ENCODE measurements at places on chromosomes 6 and 20.

DNA sequence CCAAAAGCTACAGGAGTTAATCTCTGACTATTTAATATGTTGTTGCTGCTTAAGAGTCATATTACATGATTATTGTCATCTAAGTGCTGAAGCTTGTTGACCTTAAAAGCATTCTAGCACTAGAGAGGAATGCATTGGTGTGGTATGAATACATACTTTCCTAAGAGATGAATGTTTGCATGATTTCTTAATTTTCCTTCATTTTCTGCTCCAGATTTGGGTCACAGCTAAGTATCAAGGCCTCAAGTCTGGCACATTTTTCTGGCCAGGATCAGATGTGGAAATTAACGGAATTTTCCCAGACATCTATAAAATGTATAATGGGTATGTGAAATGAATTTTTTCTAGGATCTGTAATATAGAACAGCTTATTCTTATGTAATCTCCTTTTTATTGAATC lies 53.6 kb downstream of the ENPP1 start:
- DNase-seq: no peak

DNA sequence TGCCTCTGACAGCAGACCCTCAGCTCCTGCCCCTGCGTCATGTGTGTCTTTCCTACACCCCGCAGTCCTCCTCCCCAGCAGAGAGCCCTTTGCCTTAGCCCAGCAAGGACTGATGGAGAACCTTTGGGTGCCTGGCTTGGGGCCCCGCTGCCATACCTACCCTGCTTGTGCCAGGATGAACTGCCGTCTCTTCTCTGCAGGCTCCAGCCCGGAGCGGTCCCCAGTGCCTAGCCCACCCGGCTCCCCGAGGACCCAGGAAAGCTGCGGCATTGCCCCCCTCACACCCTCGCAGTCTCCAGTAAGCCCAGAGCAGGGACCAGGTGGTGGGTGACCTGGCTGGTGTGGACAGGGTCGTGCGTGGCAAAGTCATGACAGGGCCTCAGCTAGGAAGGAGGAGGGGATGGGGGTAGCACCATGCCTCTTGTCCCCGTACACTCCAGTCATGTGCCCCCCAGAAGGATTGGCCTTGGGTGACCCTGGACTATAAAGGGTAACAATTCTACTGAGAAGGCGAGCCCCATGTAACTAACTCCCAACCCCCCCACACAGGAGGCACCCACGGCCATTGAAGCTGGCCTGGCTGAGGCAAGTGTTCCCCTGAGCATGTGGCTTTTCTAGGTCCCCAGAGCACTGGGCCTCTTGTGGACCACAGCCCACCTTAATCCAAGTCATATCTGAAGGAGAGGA lies 8.3 kb downstream of the HSPA12B start:
- no peak for DNase-seq

- no peak for DNase-seq
Observed at GRCh38 chr6:105875974-105876640, 210.0 kb upstream of the PRDM1 start.

- no peak for DNase-seq
Observed at GRCh38 chr6:87738744-87739143, 36.7 kb upstream of the AKIRIN2 start.

- no peak for DNase-seq
Observed at GRCh38 chr6:30071081-30071818, 4.3 kb downstream of the PPP1R11 start.

DNA sequence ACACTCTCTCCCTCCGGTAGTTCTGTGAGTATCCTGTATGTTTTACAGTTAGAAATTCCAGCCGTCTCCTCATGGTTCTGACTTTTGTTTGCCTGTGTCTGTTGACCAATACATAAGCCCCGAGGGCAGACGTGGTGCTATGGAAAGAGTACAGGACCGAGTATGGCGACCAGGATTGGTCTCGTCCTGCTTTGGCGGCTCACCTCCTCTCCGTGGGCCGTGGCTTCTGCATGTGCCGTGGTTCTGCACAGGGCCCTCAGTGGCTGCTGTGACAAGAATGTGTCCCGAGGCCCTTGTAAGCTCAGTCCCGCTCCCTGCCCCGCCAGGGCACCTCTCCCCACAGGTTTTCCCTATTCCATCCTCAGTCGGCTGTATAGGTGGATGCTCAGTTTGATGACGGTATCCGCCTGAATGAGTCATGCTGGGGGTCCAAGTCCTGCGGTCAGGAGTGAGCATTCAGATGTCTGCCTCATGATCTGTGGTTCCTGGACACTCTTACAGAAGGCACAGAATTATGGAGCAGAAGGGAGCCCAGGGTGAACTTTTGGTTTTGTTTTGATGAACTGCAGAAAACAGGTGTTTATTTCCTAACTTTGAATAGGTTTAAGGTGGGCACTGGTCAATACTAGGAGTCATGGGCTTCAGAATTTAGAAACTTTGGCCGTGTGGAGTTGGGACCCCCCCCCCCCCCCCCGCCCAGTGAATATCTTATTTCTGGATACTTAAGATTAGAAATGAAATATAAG lies 1.2 kb downstream of the ARFGAP1 start:
- no peak for DNase-seq

- no peak for DNase-seq
Observed at GRCh38 chr6:88651400-88651799, 312.0 kb downstream of the RNGTT start.

DNA sequence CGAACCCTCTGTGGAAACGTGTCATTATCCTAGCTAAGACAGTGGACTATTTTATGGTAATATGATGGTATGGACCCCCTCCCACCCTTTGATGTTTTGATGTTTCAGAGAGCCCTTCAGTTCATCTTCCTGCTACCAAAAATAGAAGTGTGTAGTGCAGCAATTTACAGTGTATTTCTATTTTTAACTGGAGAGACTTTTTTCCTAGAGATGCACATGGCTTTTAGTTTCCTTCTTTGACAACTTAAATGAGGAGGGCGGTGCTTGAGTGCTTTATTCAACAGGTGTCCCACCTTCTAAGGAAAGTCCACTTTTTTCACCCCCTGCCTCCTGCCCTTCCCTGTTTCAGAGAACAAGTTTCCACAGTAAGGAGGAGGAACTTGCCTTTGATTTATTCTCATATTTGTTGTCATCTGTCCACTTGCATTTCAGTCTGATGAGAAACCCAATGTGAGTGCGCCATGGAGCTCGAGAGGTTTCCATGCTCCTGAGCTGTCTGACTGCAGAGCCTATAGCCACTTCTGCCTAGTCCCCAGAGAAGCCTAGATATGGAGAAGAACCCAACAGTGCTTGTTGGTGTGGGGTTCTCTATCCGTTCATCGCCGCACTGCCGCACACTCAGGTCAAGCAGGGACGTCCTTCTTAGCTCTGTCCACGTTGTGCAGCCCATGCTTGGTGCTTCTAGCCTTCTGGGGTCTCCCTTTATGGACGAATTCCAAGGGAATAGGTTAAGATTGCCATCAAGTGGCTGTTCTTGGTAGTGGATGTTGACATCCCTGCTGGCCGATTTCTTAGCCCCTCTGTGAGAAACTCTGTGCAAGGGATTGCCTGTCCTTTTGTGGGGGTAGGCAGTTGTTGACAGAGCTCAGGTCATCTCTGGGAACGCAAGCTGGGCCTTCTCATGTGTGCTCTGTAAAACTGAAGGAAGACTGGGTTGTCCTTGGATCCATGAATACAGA lies 144.2 kb downstream of the JARID2 start:
- peak; percentile 30 for DNase-seq

DNA sequence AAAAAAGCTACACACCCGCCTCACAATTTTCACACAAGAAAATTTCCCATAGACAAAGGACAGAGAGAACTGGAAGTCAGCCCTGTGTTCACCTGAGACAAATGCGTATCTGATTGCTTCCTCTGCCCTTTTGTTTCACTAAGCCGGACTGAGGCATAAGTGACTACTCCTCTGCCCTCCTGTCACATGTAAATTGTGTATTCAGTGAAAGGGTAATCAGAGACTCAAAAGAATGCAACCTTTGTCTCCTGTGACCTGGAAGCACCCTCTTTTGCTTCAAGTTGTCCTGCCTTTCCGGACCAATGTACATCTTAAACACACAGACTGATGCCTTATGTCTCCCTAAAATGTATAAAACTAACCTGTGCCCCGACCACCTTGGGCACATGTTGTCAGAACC lies 483.8 kb upstream of the EYS start:
- DNase-seq: no peak

- DNase-seq: no peak
Observed at GRCh38 chr6:168305863-168306262, 13.7 kb downstream of the DACT2 start.

DNA sequence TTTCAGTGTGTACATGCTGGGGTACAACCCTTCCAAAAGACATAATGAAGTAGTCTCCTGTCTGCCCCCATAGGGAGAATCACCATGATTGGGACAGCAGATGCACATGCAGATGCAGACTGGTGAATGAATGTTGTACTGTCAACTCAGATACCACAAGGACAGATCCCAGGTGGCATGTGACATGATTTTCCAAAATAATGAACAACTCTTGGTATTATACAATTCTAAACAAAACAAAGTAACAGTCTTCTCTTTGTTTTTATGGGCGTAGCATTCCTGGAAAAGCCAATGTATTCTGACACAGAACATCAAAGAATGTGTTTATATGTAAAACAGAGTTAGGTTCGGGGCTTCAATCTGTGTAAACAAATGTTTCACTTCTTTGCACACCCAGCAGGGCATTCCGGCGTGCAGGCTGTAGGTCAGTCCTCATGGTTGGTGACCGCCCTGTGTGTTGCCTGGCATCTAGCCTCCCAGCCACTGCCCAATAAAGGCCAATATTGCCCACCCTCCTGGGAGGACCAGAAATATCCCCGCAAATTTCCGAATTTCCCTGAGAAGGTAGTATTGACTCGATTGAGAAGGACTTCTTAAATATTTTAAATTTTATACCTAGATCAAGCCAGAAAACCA lies 127.7 kb downstream of the KLHL32 start:
- no peak for DNase-seq

- no peak for DNase-seq
Observed at GRCh38 chr6:140105857-140106256, 731.4 kb upstream of the CITED2 start.

DNA sequence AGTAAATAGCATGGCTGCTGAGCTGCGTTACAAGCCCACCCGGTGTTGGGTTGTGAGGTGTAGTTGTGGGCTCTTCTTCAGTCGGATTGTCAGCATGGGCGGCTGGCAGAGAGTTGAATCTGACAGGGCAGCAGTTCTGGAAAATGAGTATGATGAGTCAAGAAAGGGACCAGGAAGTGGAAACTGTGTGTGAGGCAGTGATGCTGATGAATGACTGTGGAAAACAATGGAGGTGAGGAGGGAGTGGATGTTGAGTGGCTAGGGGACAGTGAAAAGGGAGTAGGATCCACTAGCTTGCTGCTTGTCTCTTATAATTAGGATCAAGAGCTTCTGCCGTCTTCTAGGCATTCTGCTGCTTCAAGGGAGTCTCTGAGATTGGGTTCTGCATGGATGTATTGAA lies 154.3 kb downstream of the ESR1 start:
- no peak for DNase-seq
